ENCODE measurements at places on chromosomes 6 and 20.

DNA sequence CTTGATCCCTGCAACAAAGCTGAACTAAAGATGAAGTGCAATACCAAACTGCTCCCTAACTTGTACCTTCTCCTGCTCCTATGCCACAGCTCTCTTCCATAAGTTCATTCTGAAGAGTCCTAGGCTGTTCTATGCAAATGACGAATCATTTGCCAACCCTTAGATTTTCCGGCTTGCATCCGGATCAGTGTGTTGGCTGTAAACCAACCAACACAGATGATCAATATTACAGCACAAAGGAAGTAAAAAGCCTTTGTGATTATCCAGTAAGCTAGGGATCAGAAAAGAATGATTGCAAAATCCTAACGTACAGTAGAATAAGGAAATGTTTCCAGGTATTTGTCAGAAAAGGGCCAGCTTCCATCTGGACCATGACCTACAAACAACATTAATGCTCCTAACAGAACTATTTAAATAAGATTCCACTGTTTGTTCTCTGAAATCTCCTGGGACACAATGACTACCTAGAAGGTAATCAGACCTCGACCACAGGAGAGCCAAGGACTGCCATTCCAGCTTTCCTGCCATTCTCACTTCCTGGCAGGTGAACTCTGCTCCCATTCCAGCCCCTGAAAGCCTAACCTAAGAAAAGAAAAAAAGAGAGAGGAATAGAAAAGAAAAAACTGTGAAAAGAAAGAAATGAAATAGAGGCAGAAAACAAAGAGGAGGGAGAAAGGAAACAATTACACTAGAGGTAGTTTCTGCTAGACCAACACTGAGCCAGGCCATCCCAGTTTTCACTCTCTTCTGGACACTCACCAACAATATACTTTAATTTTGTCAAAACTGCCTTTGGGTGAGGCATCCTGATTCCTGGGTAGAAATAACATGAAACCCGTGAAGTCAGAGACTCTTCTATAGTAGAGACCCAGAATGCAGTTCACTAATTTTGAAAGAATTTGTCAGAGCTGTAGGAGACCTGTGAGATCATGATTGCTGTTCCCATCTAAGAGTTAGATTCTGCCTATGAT lies 19.7 kb downstream of the GMDS start:
- DNase-seq: no peak

- no peak for DNase-seq
These were observed 83.0 kb downstream of the MAP3K4 start for GRCh38 chr6:161074496-161075121.

- no peak for DNase-seq
These were observed 2.6 kb downstream of the SPACA1 start for GRCh38 chr6:88050140-88050818.

DNA sequence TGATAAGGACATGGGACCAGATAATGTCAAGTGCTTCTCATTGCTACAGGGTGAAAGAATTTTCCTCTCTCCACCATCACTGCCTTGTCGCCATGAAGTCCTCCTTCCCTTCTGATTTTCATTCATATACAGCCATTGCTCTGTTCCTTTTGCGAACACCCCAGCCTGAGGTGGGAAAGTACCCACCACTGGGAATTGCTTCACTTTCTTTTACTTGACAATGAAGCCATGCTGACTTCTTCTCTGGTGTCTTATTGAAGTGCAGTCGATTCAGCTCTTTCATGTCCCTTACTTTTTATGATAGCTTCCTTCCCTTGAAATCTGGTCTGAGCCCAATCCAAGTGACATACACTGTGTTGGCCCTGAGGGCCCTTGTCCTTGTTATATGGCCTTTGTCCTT lies 16.2 kb downstream of the DAAM2 start:
- DNase-seq: no peak

DNA sequence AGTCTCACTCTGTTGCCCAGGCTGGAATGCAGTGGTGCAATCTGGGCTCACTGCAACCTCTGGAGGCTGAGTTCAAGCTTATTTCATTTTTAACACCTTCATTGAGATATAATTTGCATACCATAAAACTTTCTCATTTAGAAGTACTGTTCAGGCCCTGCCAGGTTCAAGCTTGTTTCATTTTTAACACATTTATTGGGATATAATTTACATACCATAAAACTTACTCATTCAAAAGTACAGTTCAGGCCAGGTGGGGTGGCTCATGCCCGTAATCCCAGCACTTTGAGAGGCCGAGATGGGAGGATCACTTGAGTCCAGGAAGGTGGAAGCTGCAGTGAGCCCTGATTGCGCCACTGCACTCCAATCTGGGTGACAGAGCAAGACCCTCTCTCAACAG lies 5.5 kb downstream of the OR2B6 start:
- no peak for DNase-seq
